ENCODE measurements at places on chromosomes 12 and 14.

GRCh38 chr12:128418944-128419343 lies 152.0 kb downstream of the TMEM132C start:
- no peak for DNase-seq

- DNase-seq, result no peak
These were observed 73.2 kb upstream of the SLC38A4 start for GRCh38 chr12:46898989-46899388.

DNA sequence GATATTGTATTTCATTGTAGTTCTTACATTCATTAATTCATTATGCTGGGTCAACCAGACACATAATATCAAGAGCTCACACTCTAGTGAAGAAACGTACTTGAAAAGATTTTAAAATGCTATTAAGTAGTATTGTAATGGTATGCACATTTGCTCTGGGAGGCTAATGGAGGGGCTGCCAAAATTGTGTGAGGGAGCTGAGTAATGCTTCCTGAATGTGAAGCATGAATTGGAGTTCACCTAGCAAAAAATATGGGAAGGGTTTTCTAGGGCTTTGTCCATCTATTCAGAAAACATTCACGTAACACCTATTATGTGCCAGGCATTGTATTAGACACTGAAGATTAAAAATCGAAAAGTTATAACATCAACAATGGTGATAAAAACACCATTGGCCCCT lies 403.8 kb upstream of the PDE3A start:
- no peak for DNase-seq

- no peak for DNase-seq
These were observed 61.0 kb downstream of the TAOK3 start for GRCh38 chr12:118311666-118312065.

DNA sequence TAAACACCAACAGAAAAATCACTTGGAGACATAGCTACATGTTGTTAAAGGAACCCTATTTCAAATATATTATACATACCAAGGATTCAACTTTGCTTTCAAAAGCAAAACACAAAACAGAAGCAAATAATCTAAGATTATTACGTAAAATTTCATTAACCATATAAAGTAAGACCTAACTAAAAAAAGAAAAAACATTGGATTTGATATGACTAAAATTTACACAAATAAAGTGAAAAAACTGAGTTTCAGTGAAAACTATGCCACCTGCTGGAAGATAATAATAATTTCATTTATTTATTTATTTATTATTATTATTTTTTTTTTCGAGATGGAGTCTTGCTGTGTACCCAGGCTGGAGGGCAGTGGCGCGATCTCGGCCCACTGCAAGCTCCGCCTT lies 45.2 kb downstream of the WDHD1 start:
- DNase-seq, result no peak

DNA sequence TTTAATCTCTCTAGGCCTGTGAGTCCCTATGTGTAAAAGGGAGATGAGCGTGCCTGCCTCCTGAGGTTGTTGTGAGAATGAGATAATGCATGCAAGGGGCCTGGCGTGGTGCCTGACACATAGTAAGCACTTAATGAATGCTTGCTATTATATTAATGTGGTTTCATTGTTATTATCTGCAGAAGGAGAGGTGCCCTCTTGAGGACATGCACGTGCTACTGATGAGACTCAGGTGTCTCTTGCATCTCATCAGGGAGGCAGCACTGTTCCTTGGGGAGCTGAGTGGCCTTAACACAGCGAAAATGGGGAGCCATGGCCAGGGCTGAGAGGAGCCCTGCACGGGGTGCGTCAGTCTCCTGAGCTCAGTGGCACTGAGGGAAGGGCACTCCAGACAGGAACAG lies 29.9 kb upstream of the BCDIN3D start:
- DNase-seq, result no peak

GRCh38 chr12:110174373-110174996 lies 50.3 kb downstream of the IFT81 start:
- no peak for DNase-seq

GRCh38 chr12:105467710-105468366 lies 137.3 kb downstream of the C12orf75 start:
- no peak for DNase-seq

- DNase-seq, result no peak
These were observed 120.9 kb upstream of the BCL2L14 start for GRCh38 chr12:11949738-11950411.

DNA sequence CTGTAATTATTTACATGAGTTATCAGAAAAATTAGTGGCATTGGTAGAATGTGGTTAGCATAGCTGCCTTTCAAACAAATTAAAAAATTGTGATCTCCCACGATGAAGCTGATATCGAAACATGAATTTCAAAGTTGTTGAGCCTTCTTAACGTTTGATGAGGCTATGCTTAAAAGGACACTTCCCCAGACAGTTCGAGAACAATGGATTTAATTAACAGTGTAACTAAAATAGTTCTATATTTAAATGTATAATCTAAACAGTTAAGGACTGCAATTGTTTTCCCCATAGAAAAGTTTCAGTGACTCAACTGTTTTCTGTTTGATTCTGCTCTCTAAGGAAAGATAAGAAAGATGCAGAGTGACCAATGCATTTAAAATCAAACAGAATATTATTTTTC lies 1.6 kb downstream of the CLEC2B start:
- DNase-seq, result no peak

GRCh38 chr12:75820848-75821578 lies 210.6 kb downstream of the PHLDA1 start:
- DNase-seq, result no peak

GRCh38 chr12:25324861-25325260 lies 74.1 kb upstream of the KRAS start:
- DNase-seq, result no peak

GRCh38 chr14:77306416-77306815 lies 14.3 kb downstream of the POMT2 start:
- DNase-seq, result no peak

GRCh38 chr14:77917491-77918201 lies 117.7 kb downstream of the ADCK1 start:
- DNase-seq, result no peak

GRCh38 chr12:128205145-128205544 lies 61.8 kb upstream of the TMEM132C start:
- DNase-seq, result no peak

- no peak for DNase-seq
These were observed 18.8 kb downstream of the ATP5MC2 start for GRCh38 chr12:53657041-53657440.

DNA sequence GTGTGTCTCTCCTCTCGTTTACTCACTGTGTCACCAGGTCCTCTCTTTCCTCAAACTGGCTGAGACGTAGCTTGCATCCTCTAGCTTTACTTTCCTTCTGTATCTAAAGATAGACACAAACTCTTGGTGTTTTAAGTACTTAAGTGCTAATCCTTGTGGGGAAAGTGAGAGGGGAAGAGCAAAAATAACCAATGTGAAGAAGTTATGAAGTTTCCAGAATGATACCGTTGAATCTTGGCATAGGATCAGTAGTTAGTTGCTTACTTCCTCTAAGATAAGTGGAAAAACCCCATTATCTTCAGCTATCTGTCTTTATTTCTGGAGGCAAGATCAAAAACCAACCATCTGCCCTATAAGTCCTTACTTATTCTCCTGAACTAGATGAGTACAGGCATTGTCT lies 10.6 kb downstream of the FAR2 start:
- no peak for DNase-seq

Data from stimulated activated CD4-positive, alpha-beta T cell treated with anti-CD3 and anti-CD28 coated beads, Interleukin-1b, Interleukin-23, amount 100 ng/mL, for 1 hour (primary cell).